ENCODE measurements at places on chromosomes 1 and 21.

- DNase-seq: peak; percentile 84
These were observed 825 bp downstream of the DCAF8 start for GRCh38 chr1:160261556-160261892.

- no peak for DNase-seq
These were observed at the start of gene ADORA1 for GRCh38 chr1:203127666-203128430. TSS of gene ADORA1 (plus strand) at chr1:203127726. CDS start at chr1:203128842, 1,116 bp downstream.

DNA sequence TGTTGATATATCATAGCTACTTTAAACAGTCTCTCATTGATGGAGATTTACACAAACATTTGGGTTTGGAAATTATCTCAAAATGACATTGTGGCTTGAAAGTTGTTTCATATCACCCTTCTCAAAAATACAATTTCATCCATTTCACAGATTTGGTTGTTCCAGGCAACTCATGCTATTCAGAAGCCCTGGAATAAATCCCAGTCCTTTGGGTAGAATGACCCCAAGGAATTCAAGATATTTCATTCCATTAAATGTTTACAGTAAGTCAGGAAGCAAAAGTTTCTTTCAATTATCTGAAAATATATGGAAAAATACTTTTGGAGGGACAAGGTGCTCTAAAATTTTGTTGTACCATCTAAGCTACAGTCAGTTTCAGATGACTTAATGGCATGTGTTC, 27.1 kb downstream of the MPZL1 start:
- DNase-seq: no peak

GRCh38 chr1:168774241-168774640, 45.2 kb upstream of the DPT start:
- no peak for DNase-seq

DNA sequence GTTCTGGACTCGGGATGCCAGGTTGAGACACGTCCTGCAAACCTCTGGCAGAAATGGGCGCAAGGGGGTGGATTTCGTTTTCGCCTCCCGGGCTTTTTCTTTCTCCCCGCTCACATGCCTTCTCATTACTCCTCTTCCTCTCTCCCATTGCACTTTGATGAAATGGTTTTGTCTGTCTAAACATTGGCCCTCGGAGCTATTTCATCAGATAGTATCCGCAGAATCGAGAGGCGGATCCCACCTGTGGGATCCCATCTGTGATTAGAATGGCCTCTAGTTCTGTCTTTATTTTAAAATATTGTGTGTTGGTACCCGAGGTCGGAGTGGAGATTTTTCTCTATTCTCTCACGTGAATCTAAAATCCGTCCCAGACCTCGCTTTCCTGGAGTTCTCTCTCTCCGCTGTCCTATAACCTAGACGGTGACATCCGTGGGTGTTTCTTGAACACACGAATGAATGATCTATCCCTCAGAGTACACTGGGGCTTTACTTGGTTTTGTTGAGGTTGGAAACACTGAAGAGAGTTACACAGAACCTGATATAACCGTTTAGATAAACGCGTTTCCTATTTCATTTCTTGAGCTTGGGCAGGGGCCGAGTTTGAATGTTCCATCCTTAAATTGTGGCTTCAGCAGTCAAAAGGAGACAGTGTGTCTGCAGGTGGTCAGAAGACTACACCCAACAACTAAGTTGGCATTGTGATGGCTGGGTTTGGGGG, 2.0 kb downstream of the EDARADD start:
- peak; percentile 23 for DNase-seq

DNA sequence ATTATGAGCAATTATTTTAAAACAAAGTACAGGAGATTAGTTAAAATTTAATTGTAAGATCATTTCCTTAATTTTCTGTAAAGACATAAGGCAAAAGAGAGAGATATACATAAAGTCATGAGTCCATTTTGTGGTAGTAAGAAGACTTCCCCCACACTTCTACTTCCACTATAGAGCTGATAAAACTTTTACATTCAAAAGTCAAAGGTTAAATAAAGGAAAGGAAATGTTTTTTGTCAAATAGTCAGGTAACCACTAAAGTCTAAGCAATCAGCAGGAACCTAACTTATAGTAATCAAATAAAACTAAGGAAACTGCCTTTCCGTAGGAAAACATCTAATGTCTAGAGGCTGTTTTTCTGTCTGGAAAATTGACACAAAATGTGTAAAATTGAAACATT, 110.9 kb downstream of the DENND1B start:
- DNase-seq: no peak

DNA sequence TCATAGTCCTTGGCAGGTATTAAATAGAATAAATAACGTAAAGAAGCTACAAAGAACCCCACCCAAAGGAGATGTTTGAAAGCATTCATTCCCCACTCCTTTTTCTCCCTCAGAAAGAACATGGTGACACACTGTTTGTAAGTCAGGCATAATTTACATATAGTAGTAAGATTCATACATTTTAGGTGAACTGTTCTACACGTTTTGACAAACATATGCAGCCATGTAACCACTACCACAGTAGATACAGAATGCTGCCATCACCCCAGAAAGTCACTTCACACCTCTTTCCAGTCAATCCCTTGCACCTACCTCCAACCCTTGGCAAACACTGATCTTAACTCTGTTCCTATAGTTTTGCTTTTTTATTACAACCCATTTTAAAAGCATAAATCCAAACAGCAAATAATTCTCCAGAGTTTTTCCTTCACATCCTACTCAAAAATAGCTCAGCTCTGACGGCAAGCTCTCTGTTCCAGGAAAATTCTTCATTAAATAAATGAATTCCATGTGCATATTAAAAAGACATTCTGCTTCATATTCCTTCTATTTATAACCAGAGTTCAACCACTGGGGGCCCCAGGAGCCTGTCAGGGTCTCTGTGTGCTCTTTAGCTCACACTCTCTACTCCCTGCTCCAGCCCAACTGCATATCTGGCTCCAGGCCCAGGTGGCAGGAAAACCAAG, 258.8 kb downstream of the PLPP3 start:
- no peak for DNase-seq

- DNase-seq: peak; percentile 42
These were observed at the start of gene NEGR1 for GRCh38 chr1:72282271-72283021. TSS of gene NEGR1 (minus strand) at chr1:72282539.

DNA sequence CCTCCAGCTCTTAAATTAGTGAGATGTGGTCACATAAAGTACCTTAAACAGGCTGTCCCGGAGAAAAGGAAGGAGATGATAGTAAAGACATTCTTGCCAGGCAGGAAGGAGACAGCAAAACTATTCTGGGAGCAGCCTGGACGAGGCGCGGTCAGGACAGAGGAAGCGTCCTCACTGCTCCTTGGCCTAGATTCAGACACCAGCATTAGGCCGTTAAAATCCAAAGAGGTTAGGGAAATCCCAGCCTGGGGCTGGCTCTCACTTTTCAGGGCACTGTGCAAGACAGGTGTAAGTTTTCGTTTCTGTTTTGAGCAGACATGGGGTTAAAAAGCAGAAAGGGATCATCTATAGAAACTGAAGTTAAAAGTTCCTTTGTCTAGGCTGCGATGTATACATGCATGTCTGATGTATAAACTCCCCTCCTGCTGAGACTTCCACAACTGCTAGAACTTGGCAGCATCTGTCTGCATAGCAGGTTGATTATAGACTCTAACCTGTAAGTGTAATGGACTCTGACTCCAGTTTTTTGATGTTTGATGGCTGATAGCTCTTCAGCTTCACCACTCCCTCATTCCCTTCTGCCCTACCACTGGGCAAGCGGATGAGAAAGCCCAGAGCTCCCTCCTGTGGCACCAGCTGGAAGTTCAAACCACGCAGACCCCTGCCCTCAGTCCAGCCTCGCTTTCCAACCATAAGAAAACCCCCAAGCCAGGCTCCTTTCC, 21.5 kb downstream of the STPG1 start:
- peak; percentile 72 for DNase-seq

DNA sequence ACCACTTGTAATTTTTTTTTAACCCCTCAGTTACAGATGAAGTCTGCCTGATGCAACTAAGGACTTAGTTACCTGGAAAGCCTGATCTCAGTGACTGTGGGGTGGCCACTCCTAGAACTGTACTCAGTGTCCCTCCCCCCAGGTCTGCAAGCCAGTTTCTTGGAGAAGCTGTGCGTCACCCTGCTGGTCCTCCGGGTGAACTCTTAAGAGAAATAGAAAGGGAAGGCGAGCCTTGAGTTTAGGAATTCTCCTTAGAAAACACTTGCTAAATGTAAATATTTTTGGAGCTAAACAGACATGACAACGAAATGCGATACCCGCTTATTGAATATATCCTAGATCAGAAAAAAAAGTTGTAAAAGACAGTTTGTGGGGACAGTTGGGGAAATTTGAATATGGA, 730 bp downstream of the SLC16A4 start:
- DNase-seq: no peak

- DNase-seq: no peak
These were observed 297.3 kb upstream of the NEGR1 start for GRCh38 chr1:72579629-72580028.

- no peak for DNase-seq
These were observed 4.1 kb downstream of the SRM start for GRCh38 chr1:11055676-11056075.

DNA sequence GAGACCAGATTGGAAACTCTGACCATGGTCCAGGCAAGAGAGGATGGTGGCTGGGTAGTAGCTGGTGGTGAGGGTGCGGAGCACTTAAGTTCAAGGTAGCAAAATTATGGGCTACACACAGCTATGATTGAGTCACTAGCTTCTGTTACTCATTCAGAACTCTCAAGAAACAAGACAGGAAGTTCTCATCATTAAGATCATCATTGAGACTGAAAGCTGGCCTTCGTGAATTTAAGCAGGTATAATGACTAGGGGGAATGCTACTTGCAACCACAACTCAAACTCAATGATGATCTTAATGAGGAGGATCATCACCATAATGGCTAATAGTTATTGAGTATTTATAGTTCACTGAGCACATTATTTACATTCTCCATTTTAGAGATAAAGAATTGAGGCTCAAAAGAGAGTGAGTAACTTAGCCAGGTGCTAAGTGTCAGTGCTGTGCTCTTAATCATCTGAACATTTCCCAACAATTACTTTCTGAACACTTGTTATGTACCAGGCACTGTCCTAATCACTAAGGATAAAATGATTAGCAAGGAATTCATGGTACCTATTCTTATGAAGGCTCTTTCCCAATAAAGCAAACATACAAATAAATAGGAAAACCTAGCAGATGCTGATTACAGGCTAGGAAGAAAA, 286.3 kb upstream of the C1orf105 start:
- DNase-seq: no peak

DNA sequence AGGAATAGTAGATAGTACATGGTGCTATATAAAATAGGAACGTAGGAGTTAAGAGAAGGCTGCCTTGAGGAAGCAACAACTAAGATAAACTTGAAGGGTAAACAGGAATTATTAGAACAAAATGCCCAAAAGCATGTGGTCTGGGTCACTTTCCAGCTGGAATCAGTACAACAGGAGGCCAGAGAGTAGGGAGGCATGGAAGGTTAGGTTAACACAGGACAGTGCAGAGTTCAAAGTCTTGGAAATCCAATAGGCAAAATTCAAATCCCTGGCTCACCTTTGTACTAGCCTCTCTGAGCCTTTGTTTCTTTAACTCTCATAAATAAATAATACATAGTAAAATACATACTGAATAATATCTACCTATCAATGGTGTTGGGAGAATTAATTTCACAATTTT, 69.0 kb upstream of the NEK7 start:
- DNase-seq: no peak

DNA sequence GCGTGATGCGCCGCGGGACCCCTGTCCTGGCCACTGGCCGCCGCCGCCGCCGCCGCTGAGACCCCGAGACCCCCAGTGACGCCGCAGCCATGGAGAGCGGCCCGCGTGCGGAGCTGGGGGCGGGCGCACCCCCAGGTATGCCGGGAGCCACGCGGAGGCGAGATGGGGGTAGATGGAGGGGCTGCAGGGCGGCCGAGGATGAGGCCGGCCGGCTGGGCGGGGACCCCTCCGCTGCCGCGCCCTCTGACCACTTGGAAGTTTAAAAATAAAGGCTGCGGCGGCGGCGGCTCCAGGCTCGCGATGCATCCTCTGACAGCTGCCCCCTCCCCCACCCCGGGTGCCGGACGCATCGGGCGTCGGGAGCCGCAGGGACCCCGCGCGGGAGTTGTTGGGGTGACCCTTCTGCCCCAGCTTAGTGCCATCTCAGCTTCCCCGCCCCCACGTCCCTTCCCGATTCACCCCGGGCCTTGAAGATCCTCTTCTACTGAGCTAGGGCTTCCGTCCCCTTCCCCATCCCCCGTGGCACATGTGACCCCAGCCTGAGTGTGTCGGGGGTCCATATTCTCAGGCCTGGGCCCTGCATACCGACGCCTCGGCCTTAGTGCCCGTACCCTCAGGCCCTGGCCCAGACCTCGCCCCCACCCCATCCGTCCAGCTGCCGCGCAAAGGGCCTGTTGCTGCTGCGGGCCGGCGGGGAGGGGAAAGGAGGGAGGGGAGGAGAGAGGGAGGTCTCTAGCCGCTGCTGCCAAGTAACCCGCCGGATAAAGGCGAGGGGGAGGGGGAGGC, 562 bp downstream of the MAP7D1 start:
- DNase-seq: peak; percentile 51

DNA sequence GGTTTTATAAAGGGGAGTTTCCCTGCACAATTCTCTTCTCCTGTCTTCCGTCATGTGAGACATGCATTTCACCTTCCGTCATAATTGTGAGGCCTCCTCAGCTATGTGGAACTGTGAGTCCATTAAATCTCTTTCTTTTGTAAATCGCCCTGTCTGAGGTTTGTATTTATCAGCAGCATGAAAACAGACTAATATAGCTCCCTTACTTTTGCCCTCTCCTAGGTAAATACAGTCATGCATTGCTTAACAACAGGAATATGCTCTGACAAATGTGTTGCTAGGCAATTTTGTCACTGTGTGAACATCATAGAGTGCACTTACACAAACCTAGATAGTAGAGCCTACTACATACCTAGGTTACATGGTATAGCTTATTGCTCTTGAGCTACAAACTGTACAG, 616.8 kb downstream of the RWDD3 start:
- DNase-seq: no peak

GRCh38 chr1:75630998-75631397, 20.1 kb upstream of the SLC44A5 start:
- DNase-seq: no peak

DNA sequence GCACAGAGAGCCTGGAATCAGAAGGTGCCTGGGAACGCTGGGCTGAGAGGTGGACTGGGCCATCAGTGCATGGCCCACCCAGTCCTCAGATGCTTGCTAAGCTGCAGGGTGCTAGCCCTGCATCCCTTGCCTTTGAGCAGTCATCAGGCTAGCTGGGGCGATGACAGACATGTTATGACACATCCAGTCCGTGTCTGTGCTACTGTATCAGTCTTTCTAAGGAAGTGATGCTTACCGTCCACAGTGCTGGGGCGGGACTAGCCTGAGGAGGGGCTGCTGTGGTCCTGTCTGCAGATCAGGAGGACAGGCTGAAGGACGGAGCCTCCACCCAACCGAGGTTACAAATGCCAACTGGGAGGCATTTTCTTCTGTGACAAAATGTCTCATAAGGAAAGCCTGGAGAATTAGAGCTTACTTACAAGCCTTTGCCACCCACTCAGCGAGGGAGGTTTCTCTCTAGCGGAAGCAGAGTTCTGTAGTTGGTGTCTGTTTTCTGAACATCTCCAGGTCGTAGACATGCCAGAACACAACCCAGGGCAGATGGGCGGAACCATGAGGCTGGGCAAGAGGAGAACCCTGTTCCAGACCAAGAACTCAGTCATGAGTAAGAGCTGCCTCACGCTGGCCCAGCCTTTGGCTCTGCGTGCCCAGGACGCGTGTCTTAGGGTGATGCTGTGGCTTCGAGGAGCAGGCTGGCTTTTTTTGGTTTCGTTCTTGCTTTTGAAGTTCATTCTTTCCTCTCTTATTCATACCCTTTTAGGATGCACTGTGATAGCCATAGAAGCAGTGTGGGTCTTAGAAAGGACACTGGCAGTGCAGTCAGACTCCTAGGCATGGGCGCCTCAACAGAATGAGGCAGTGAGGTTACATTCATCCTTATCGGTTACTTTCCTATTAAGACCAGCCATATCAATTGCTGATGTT, 14.3 kb downstream of the SLFNL1 start:
- DNase-seq: no peak

Data from CD4-positive, alpha-beta T cell treated with Interleukin-2 at 100 ng/mL for 4 hours (primary cell).